Stimulated activated CD4-positive, alpha-beta T cell treated with anti-CD3 and anti-CD28 coated beads, Interleukin-15, amount 100 ng/mL, for 24 hours (primary cell): ENCODE measurements at places on chromosomes 11 and 22.

GRCh38 chr11:72969894-72970335 lies 155.7 kb downstream of the ATG16L2 start:
- no peak for DNase-seq

- DNase-seq, result no peak
Measured at GRCh38 chr11:15215005-15215404, 100.3 kb downstream of the INSC start.

DNA sequence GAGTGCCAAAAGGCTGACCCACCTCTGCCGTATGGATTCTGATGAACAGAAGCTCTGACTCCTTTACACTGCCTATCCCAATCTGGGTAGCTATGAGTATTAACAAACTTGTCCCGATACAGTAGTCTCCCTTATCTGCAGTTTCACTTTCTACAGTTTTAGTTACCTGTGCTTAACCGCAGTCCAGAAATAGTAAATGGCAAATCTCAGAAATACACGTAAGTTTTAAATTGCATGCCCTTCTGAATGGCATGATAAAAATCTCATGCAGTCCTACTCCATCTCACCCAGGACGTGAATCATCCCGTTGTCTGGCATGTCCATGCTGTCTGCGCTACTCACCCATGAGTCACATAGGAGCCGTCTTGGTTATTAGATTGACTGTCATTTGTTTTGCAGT lies 68.8 kb downstream of the SNX19 start:
- DNase-seq, result no peak

- DNase-seq, result no peak
Measured at GRCh38 chr22:23282089-23282501, 101.8 kb downstream of the BCR start.

GRCh38 chr11:126772267-126772666 lies 228.3 kb downstream of the KIRREL3 start:
- DNase-seq, result no peak

DNA sequence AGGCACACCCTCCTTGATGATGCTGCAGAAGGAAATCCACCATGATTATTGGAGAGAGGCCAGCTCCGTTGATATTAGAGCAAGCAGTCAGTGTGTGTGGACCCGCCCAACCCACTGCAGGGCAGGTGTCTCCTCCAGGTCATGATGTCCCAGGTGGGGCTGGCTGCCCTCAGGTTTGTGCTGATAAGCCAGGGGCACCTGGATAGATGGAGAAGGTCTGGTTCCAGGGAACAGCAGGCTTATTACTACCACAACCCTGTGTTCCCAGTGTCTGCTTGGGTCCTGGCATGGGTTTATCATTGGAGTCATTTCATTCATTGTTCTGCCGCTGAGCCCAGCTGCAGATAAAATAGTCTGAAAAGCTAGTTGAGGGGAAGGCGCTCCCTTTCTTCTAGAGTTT lies 181.1 kb upstream of the NECTIN1 start:
- no peak for DNase-seq

- no peak for DNase-seq
Measured at GRCh38 chr11:33874433-33874832, 17.4 kb downstream of the LMO2 start.

GRCh38 chr11:77704029-77704428 lies 66.4 kb upstream of the CLNS1A start:
- DNase-seq, result no peak

GRCh38 chr11:79482800-79483199 lies 42.0 kb upstream of the TENM4 start:
- no peak for DNase-seq
